ENCODE measurements at places on chromosomes 5 and 9.

- no peak for DNase-seq
Observed at GRCh38 chr9:134648701-134649530, 7.3 kb downstream of the COL5A1 start.

- DNase-seq: no peak
Observed at GRCh38 chr9:124795881-124796431, 19.0 kb downstream of the OLFML2A start.

DNA sequence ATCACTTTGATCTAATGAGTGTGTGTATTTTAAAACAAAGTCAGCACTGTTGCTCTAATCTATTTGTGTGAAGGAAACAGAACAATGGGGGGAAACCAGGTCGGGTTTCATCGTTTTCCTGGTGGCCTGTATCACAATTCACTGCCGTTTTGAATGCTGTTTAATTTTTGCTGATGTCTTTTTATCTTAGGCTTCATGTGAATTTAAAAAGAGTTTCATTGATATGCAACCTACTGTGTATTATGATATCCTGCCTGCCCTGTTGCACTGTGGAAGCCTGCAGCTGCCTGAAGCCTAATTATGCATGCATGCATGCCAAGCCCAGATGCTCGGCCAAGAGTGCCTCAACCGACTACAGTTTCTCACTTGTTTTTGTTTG, 307.5 kb downstream of the ZNF608 start:
- DNase-seq: no peak

GRCh38 chr9:137113385-137114159, 961 bp downstream of the DPP7 start:
- no peak for DNase-seq

- DNase-seq: peak; percentile 91
Observed at GRCh38 chr5:73031839-73032238, 76.0 kb downstream of the FCHO2 start.

GRCh38 chr9:76143834-76144233, 250.4 kb downstream of the RFK start:
- DNase-seq: no peak

DNA sequence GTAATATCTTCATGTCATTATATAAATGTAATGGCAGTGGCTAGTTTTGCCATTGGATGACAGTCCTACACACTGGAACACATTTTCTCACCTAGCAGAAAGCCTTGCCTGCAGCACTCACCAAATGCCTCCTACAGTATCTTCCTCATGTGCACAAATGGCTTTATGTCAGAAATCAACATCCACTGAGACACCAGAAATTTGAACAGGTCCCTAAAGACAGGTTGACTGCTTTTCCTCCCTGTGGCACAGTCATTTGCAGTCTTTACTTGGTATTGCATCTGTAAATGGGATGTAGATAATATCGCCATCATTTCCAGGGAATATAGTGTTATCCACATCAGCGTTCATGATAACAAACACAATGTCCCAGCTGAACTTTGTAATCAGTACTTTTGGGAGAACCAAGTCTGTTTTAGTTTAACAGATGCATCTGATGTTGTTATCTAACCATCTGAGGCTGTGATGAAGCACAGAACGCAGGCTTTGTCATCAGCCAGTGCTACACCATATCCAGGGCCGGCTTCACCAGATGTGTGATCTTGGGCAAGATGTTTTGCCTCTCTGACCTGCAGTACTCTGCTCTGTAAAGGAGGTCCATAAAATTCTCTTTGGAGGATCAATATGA, 83.9 kb upstream of the TAS2R1 start:
- no peak for DNase-seq

DNA sequence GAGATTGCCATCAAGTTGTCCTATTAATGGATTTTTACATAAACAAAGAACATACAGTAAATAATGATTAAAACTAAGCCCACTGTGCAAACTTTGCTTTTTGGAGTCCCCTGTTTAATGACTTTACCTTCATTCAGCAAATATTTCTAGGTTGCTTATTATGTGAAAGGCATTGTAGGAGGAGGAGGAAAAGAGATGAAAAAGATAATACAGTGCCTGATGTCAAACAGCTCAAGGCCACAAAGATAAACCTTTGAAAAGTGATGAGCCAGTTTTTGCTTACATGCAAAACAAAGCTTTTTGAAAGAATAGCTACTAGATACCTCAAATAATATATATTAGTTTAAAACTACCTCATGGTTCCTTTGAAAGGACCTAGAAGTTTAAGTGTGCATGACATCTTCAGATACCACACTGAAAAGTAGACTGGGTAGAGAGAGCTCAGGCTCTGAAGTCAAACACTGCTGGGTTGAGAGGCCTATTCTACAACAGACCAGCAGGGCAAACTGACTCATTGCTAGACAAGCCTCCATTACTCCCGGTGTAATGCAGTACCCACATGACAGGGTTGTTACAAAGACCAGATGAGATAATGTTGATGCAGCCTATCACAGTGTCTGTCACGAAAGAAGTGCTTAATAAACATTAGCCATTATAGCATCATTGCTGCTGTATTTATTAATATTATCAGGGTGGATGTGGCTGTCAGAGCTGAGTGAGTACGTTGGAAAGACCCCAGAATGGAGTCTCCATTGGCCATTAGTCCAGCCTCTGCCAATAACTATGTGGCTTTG, 11.8 kb downstream of the DEPDC1B start:
- DNase-seq: no peak

- no peak for DNase-seq
Observed at GRCh38 chr5:162699361-162699760, 631.8 kb downstream of the GABRG2 start.

DNA sequence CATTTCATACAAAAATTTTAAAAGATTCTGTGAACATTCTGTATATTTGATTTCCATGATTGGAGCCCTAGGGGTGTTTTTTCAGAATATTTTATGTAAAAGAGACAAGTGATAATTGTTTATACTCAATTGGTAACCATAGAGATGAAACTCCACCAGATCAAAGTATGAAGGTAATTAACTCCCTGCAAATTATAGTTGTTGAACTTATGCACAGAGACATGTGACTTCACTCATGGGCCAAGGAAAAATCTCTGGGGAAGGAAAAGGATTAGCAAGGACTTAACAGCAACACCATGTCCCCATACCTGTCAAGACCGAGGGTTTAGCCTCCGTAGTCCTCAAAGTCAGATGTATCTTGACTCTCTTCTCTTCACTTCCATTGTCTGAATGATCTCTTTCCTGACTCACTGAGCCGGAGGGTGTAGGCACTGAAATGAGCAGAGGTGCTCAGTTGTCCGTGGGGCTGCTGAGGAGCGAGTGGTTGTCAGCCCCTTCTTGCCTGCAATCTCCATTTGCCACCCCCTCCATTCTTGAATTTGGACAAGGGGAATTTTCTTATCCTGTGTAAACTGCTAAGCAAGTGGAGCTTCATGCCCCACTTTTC, 17.5 kb upstream of the CXCL14 start:
- no peak for DNase-seq

GRCh38 chr5:116626272-116626723, 51.7 kb upstream of the SEMA6A start:
- DNase-seq: peak; percentile 92

GRCh38 chr5:169970911-169971765, 9.2 kb downstream of the INSYN2B start:
- no peak for DNase-seq

GRCh38 chr9:103068753-103069152, 73.6 kb downstream of the CYLC2 start:
- no peak for DNase-seq

GRCh38 chr5:10761933-10762775, 1.1 kb upstream of the DAP start:
- peak; percentile 75 for DNase-seq

DNA sequence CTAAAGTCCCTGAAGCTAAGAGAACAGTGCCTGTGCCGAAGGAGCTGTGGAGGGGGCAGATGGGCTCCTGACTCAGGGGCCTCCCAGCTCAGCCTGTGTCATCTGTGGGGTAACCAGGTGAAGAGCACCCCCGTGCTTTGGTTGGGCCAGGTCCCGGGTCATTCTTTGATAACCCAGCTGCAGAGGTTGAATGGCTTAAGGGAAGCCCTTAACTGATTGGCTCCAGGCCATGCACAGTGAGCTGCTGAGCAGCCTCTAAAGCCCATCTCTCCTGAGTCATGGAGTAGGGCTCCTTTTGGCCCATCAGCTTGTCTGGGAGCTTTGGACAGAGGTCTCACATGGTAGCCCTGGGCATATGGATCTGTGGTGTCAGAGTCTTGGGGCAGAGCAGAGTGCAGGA, 28.7 kb downstream of the COL27A1 start:
- DNase-seq: no peak

DNA sequence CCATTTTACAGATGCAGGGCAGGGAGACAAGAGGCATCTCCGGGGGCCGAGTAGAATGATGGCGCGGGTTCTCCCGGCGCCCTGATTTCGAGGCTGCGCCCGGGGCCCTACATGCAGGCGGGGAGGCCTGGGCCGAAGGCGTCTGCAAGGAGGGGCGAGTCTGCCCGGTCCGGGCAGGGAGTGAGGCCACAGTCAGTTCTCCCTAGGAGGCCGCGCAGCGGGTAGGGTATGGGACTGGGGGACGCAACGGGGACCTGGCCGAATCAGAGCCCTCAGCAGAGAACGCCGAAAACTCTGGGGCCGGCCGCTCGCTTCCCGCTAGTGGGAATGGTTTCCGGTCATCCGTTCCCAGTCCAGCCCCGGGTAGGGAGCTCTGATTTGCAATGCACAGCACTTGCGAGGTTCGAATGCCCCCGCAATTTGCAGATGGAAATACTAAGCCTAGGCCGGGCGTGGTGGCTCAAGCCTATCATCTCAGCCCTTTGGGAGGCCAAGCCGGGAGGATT, 6.4 kb downstream of the TLX3 start:
- no peak for DNase-seq

DNA sequence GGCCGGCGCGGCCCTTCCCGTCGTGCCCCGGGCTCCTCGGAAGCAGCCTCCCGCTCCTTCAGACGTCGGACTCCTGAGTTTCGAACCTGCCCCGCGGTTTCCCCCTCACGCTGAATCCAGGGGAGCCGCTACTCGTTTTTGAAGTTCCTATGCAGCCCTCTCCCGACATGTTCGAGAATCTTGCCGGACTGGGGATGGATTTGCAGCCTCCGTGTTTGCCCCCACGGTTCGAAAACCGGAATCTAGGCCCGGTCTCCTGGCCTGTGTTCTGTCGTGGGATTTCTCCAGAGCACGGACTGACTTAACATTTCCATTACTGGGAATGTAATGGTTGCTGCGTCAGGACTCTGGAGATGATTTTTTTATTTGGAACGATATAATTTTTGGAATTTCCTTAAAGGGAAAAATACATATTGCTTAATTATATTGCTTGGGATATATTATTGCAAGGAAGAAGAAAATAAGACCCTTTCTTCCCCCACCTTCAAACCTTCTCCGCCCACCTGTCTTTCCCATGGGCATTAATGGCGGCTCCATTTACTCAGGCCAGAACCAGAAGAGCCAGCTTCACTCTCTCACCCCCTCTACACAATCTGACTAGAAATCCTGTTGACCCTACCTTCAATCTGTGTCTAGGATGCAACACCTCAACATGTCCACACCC, 8.5 kb upstream of the MGAT1 start:
- no peak for DNase-seq

DNA sequence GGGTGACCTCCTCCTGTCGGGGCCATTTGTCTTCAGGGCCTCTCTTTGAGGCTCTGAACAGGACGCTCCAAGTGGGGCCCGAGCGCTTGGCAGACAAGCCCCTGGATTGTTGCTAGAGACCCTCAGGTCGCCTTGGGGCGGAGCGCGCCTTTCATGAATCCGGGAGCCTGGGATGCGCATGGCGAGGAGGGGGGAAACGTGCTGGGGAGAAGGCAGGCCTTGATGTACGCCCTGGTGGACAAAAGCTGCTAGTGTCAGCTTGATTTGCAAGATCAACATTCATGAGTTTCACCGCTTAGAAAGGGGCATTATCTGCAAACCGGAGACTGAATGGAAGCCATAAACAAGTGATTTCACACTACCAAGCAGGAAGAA, 226.3 kb downstream of the SMARCA2 start:
- DNase-seq: peak; percentile 35

GRCh38 chr5:137828180-137828579, 39.5 kb upstream of the MYOT start:
- DNase-seq: no peak

GRCh38 chr9:132732326-132733259, 62.3 kb downstream of the GTF3C4 start:
- no peak for DNase-seq

DNA sequence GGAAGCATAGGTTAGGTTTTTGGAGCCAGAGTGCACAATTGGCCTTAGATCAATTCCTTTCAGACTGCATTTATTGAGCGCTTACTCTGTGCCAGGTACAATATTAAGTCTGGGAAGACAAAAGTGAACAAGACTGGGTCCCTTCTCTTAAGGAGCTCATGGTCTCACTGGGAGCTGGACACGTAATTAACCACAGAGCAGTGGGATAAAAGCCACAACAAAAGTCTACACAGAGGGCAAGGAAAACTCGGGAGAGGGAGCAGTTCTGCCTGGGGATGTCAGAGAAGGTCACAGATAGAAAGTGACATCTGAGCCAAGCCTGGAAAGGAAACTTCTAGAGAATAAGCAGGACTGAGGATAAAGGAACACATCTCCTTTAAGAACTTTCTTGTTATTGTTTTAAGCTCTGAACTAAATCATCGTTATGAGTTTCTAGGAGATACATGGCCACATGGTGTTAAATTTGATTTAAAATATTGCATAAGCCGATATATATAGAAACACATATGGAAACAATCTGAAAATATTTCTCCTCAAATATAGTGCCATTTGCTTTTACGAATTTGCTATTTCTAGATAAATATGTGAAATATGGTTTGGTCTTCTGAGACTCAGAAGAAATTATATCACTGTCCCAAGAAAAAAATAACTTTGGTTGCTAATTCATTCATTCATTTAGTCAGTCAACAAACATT, 40.1 kb upstream of the PDE8B start:
- no peak for DNase-seq

GRCh38 chr5:131943916-131944315, 1.5 kb downstream of the MEIKIN start:
- DNase-seq: no peak
